IMR-90 (cell line): ENCODE measurements at places on chromosomes 3 and 15. TPM values are rescaled to one million over a fixed set of nuclear protein-coding genes. Genes with fewer than 3 reads are reported as not detected.

DNA sequence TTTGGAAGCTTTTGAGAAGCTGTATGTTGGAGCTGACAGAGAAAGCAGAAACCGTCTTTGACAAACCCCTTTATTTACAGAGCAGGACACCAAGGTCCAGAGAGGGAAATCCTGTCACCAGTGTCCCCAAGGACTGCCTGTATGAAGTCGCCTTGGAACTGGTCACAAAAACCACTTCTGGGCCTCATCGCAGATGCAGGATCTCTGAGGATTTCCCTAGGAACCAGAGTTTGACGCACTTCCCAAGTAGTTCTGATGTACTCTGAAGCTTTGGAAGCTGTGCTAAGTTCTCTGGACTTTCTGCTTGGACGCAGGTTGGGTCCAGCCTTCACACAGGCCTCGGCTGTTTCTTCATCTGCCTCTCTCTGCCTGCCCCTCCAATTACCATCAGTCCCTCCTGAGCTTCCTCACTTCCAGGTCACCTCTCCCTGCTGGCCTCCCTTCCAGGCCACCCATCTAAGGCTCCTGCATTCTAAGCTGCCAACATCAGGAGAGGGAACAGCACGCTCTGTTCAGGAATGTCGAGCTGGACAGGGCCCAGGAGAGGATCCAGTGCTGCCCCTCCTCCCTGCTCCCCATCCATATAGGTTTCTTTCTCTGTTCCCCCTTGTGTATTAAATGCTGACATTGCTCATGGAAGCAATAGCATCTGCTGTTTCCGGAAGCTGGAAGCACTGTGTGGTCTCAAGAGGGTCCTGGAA, 270.8 kb downstream of the OPA1 start:
- peak; percentile 4 for DNase-seq
- H3K27me3 ChIP-seq, result 0 out of 2 replicates have a peak, but pooled peaks cover 3% of the 10 kb centered on the region
- no peaks in the 10 kb centered on the region for H3K36me3 ChIP-seq
- H3K4me1 ChIP-seq, result peaks cover 12% of the 10 kb centered on the region
- no peak overlapping the region for H3K27ac ChIP-seq

The INSYN1 gene
- under 0.01 and 0.18 TPM in 2 replicates for total RNA-seq

DNA sequence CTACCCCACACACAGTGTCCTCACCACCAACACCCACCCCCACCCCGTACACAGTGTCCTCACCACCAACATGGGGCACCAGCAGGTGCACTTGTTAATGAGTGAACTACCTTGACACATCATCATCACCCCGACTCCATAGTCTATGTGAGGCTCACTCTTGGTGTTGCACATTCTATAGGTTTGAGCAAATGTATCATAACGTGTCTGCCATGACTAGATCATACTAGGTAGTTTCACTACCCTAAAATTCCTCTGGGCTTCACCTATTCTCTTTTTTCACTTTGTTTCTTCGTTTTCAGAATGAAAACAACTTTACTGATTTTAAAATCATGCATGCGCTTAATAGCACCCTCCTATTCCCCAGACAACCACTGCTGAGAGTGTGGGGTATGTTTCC, 102.6 kb upstream of the SLC6A6 start:
- H3K27me3 ChIP-seq, result peaks cover 17% of the 10 kb centered on the region
- H3K36me3 ChIP-seq, result no peaks in the 10 kb centered on the region
- no peak overlapping the region for H3K27ac ChIP-seq
- no peak overlapping the region for H3K4me3 ChIP-seq

GRCh38 chr3:114242947-114243346, 5.6 kb upstream of the ZNF80 start:
- no peak overlapping the region for H3K4me3 ChIP-seq
- H3K27me3 ChIP-seq, result peaks cover 6% of the 10 kb centered on the region
- no peak for DNase-seq
- H3K36me3 ChIP-seq, result no peaks in the 10 kb centered on the region
- no peak overlapping the region for H3K27ac ChIP-seq

- DNase-seq, result peak; percentile 75
- H3K4me1 ChIP-seq, result peaks cover 3% of the 10 kb centered on the region
- H3K27ac ChIP-seq, result peak overlapping the region; percentile 31; the same call in 1 of the 2 replicates
- no peaks in the 10 kb centered on the region; the same call in 1 of the 2 replicates for H3K36me3 ChIP-seq
- H3K4me3 ChIP-seq, result no peak overlapping the region
Observed at GRCh38 chr3:29649815-29650547, 369.1 kb downstream of the RBMS3 start.

GRCh38 chr3:182980204-182981037, at the start of gene DCUN1D1:
Gene DCUN1D1 (minus strand): TSS chr3:182980538. CDS start chr3:182980489, 49 bp downstream.
- H3K36me3 ChIP-seq, result no peaks in the 10 kb centered on the region
- peak; percentile 73 for DNase-seq
- H3K4me1 ChIP-seq, result peaks cover 2% of the 10 kb centered on the region
- peak within 1 kb of the TSS; percentile 80 for H3K4me3 ChIP-seq

GRCh38 chr3:50230104-50230793, 5.8 kb upstream of the GNAI2 start:
- no peaks in the 10 kb centered on the region for H3K27me3 ChIP-seq
- peaks cover 7% of the 10 kb centered on the region for H3K4me1 ChIP-seq
- no peak overlapping the region for H3K4me3 ChIP-seq
- H3K27ac ChIP-seq, result no peak overlapping the region

GRCh38 chr3:21331857-21332256, 419.2 kb downstream of the ZNF385D start:
- no peak overlapping the region for H3K4me3 ChIP-seq
- no peaks in the 10 kb centered on the region for H3K4me1 ChIP-seq
- no peak for DNase-seq

DNA sequence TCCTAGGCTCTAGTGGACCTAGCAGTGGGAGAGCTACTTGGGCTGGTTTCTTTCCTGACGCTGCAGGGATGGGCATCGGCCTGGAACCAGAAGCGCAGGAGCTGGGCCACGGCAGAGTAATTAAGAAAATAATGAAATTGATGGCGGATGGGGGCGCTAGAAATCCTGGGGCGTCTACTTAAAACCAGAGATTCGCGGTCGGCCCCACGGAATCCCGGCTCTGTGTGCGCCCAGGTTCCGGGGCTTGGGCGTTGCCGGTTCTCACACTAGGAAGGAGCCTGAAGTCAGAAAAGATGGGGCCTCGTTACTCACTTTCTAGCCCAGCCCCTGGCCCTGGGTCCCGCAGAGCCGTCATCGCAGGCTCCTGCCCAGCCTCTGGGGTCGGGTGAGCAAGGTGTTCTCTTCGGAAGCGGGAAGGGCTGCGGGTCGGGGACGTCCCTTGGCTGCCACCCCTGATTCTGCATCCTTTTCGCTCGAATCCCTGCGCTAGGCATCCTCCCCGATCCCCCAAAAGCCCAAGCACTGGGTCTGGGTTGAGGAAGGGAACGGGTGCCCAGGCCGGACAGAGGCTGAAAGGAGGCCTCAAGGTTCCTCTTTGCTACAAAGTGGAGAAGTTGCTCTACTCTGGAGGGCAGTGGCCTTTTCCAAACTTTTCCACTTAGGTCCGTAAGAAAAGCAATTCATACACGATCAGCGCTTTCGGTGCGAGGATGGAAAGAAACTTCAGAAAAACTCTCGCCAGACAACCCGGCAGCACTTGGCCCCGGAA, 6.1 kb downstream of the SOX14 start:
- DNase-seq, result no peak
- H3K27ac ChIP-seq, result no peak overlapping the region
- peaks cover 62% of the 10 kb centered on the region for H3K27me3 ChIP-seq
- H3K4me3 ChIP-seq, result no peak overlapping the region

GRCh38 chr3:31670722-31671121, 138.0 kb downstream of the STT3B start:
- no peaks in the 10 kb centered on the region for H3K27me3 ChIP-seq
- H3K4me1 ChIP-seq, result peaks cover 3% of the 10 kb centered on the region; the same call in 1 of the 2 replicates
- H3K4me3 ChIP-seq, result no peak overlapping the region
- H3K27ac ChIP-seq, result no peak overlapping the region
- H3K36me3 ChIP-seq, result peaks cover 1% of the 10 kb centered on the region; the same call in 1 of the 2 replicates

DNA sequence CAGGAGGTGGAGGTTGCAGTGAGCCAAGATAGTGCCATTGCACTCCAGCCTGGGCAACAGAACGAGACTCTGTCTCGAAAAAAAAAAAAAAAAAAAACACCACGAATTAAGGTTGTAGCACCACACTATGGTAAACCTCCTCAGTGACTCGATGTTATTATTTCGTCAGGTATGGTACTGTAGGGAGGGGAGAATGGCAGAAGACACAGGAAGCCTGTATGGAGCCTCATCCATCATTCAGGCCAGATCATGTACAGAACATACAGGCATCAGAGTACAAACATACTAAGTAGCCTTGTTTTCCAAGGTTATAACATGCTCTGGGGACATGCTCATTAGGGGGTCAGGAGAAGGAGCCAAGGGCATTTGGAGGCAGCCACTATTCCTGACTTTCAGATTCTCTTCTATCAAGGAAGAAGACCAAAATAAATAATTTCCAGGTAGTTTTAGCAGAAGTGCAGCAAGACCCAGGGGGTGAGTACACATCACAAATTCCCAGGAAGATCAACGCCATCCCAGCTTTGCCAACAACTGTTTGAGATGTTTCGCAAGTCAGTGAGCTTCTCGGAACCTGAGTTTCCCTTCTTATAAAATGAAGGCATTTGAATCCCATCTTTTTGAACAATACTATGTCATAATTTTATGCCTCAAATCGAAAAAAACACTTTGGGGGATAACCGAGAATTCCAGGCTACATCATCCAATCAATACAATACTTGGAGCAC, 79.8 kb downstream of the FOXP1 start:
- peak overlapping the region; percentile 40; the same call in 1 of the 2 replicates for H3K4me3 ChIP-seq
- no peaks in the 10 kb centered on the region for H3K36me3 ChIP-seq
- no peaks in the 10 kb centered on the region for H3K27me3 ChIP-seq
- peak; percentile 83 for DNase-seq
- H3K4me1 ChIP-seq, result peaks cover 11% of the 10 kb centered on the region
- H3K27ac ChIP-seq, result peak overlapping the region; percentile 16; the same call in 1 of the 2 replicates

DNA sequence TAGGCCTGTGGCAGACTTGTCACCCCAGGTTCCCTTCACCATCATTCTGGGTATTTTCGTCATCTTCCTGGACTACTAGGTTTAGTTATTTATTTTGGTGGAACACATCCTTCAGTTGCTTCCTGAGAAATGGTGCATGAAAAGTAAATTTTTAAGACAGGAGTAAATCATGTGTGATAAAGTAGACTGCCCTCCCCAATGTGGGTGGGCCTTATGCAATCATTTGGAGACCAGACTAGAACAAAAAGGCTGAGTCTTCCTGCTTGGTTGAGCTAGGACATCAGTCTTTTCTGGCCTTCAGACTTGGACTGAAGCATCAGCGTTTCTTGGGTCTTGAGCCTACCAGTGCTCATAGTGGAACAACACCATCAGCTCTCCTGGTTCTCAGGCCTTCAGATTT, 50.7 kb upstream of the SLC2A2 start:
- no peaks in the 10 kb centered on the region for H3K27me3 ChIP-seq
- peaks cover 11% of the 10 kb centered on the region; the same call in 1 of the 2 replicates for H3K36me3 ChIP-seq
- no peak for DNase-seq
- no peaks in the 10 kb centered on the region for H3K4me1 ChIP-seq

- no peaks in the 10 kb centered on the region for H3K27me3 ChIP-seq
- H3K4me3 ChIP-seq, result no peak overlapping the region
- H3K36me3 ChIP-seq, result no peaks in the 10 kb centered on the region
- H3K27ac ChIP-seq, result no peak overlapping the region
Observed at GRCh38 chr3:180082699-180083098, 46.0 kb upstream of the PEX5L start.

DNA sequence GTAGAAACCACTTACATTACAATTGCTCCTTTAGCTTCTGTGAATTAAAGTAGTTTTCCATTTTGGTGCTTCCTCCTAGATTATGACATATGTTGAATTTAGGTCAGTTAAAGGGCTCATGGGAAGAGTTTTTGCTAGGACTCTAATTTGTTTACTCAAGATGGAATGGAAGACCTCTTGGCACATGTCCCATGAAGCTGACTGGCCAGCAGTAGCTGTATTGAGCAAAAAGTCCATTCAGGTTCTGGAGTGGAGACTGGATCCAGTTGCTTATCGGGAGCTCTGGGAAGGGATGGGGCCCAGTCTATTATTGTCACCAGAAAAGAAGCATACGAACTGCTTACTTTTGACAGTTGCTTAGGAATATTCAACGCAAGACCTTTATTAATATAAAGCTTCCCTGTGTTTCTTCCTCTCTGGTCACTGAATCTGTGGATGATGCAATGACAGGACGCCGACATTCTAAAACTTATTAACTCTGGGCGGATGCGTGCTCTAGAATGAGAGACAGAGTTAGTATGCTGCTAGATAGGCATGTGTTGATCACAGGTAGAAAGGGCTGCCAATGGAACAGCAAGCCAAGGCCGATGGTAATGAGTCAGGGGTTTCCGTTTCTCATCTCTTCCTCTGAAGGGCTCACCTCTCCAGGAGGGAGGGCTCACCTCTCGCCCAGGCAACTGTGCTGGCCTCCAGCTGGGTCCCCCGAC, 155.8 kb downstream of the NR1D2 start:
- DNase-seq, result peak; percentile 5
- no peak overlapping the region for H3K4me3 ChIP-seq
- H3K36me3 ChIP-seq, result no peaks in the 10 kb centered on the region
- no peak overlapping the region for H3K27ac ChIP-seq

The SEMA3G gene
- not detected in 2 replicates for total RNA-seq

DNA sequence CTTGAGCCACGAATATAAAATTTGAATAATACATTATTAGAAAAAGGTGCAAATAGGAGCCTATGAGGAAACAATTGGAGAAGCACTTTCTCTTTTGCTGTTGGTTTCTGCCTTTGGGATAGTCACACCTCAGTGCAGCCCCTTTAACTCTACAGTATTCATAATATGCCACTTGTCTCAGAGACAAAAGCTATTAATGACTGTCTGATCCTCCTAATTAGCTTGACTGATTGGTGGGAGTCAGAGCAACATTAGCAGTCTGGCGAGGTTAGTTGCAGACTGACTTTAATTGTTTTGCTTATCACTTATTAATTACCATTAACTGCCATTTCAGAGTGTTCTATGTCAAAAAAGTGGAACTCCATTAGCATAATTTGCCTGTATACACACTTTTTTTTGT, 225.0 kb upstream of the ARHGEF26 start:
- H3K4me3 ChIP-seq, result no peak overlapping the region
- H3K4me1 ChIP-seq, result no peaks in the 10 kb centered on the region
- no peak overlapping the region for H3K27ac ChIP-seq

GRCh38 chr15:73374604-73375003, 5.8 kb upstream of the HCN4 start:
- no peak overlapping the region for H3K4me3 ChIP-seq
- peaks cover 68% of the 10 kb centered on the region for H3K27me3 ChIP-seq
- no peak overlapping the region for H3K27ac ChIP-seq
- H3K36me3 ChIP-seq, result no peaks in the 10 kb centered on the region
- H3K4me1 ChIP-seq, result no peaks in the 10 kb centered on the region
- DNase-seq, result no peak

- no peak overlapping the region for H3K27ac ChIP-seq
- H3K36me3 ChIP-seq, result no peaks in the 10 kb centered on the region
- H3K4me3 ChIP-seq, result no peak overlapping the region
- H3K27me3 ChIP-seq, result peaks cover 30% of the 10 kb centered on the region
- peak; percentile 8 for DNase-seq
Observed at GRCh38 chr15:79192462-79193036, 90.0 kb upstream of the ANKRD34C start.

The GOLGA8H gene
- total RNA-seq, result not detected in 2 replicates

GRCh38 chr3:116663161-116664110, 46.1 kb upstream of the TUSC7 start:
- H3K27ac ChIP-seq, result no peak overlapping the region
- no peak for DNase-seq
- no peaks in the 10 kb centered on the region for H3K27me3 ChIP-seq
- H3K4me1 ChIP-seq, result no peaks in the 10 kb centered on the region
- no peak overlapping the region for H3K4me3 ChIP-seq

- no peak overlapping the region for H3K27ac ChIP-seq
- H3K4me1 ChIP-seq, result no peaks in the 10 kb centered on the region
- no peak overlapping the region for H3K4me3 ChIP-seq
- H3K36me3 ChIP-seq, result no peaks in the 10 kb centered on the region
Observed at GRCh38 chr3:22263042-22263441, 512.0 kb upstream of the ZNF385D start.

GRCh38 chr15:40891810-40892446, 2.3 kb upstream of the VPS18 start:
- peaks cover 9% of the 10 kb centered on the region; the same call in 1 of the 2 replicates for H3K4me1 ChIP-seq
- no peak overlapping the region for H3K27ac ChIP-seq
- H3K27me3 ChIP-seq, result no peaks in the 10 kb centered on the region; the same call in 1 of the 2 replicates
- peaks cover 6% of the 10 kb centered on the region; the same call in 1 of the 2 replicates for H3K36me3 ChIP-seq
